Activated CD4-positive, CD25-positive, alpha-beta regulatory T cell treated with anti-CD3 and anti-CD28 coated beads, Interleukin-2, amount 50 U/mL, for 24 hours (primary cell): ENCODE measurements at places on chromosomes 5 and 9.
A peak's percentile ranks its signal among the peaks of the same experiment; 100 is the strongest.

GRCh38 chr5:138850865-138851435 is 24.2 kb downstream of the LRRTM2 start:
- no peak for ATAC-seq

DNA sequence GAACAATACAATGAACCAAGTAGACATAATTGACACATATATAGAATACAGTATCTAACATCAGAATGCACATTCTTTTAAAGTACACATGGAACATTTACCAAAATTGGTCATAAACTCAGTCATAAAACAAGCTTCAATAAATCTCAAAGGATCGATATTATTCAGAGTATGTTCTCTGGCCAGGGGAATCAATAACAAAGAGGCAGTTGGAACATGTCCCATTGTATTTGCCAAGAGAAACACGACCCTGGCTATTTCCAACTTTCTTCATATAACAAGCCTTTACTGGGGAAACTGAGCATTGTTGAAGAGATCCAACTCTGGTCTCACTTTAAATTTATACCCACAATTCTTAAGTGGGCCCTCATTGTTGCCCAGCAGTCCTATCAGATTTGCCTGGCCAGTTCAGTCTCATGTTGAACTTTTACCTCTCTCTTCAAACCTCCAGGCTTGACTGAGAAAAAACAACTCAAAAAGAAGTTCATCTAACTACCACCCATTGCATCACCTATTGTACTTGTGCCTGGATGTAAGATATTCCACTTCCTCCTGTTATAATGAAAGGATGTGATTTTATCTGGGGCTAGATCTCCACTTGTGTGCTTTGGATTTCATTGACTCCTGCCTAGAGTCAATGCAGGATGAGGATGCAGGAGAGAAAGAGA is 162.5 kb downstream of the HSPA4 start:
- ATAC-seq: no peak

DNA sequence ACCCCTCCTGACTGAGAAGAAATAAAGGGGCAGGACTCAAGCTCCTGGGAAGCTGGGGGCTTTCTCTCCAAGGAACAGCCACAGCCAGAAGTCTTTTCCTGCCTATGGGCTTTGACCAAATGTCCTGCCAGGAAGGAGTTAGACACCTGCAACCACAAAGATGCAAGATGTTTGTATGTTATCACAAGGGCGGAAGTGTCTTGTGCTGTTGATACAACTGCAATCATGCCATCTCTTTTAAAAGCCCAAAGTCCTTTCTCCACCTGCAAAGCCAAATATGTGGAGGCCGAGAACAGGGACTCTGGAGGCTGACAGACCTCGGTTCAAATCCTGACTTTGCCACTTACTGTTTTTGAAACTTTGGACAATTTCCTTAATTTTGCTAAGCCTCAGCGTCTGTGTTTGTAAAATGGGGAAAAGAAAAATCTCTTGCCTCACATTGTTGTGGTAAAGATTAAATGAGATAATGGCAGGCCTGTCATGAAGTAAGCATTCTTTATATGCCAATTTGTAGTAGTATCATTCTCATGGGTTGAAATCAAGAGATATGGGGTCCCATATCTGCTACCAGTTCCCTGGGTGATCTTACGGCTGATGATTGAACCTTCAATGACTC is 17.0 kb downstream of the HRH2 start:
- ATAC-seq: no peak

DNA sequence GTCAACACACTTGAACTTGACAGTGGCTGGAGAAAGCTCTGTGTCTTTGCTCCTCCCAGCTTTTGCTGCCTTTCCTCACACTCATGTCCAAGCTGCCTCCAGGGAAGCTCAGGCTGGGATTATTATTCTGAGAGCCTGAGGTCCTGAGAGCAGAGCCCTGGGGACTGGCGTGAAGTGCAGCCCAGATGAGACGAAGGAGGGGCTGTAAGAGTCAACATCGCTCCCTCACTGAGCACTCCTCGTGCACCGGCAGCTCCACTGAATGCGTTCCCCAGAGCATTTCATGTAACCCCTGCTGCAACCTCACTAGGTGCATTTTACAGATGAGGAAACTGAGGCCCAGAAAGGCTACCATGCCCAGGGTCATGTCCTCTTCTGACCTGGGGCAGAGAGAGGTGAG is 63.5 kb upstream of the PHYKPL start:
- no peak for ATAC-seq

DNA sequence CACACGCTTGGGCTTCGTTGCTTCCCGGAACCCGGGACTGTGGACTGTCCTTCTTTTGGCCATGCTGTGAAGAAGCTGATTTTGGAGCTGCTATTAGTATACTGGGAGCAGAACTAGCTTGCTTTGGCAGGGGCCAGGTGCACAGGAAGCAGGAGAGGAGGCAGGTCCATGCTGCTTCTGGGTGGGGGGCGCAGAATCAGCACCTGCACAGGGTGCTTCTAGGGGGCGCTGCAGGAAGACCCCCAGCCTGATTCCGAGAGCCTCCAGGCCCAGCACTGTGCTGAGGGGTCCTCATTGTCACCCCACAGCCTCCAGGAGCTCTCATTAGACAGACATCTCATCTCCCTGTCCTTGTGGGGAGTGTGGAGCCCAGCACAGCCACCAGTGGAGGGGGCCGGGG is 252.6 kb upstream of the IRX4 start:
- no peak for ATAC-seq

- peak; percentile 88 for ATAC-seq
These were observed 127.6 kb downstream of the SLF1 start for GRCh38 chr5:94745786-94746730.

GRCh38 chr5:140926443-140927227 is 536 bp downstream of the PCDHAC1 start:
- ATAC-seq: peak; percentile 13
